ENCODE measurements at places on chromosomes 7 and 10.

GRCh38 chr10:68756766-68757165 is 35.7 kb downstream of the CCAR1 start:
- no peak for DNase-seq

DNA sequence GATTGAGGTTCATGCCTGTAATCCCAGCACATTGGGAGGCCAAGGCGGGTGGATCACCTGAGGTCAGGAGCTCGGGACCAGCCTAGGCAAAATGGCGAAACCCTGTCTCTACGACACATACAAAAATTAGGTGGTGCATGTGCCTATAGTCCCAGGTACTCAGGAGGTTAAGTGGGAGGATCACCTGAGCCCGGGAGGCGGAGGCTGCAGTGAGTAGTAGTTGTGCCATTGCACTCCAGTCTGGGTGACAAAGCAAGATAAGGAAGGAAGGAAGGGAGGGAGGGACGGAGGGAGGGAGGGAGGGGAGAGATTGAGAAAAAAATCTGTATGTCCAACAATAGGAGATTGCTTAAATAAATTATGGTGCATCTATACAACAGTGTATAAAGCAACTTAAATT is 13.2 kb downstream of the TLL2 start:
- no peak for DNase-seq

DNA sequence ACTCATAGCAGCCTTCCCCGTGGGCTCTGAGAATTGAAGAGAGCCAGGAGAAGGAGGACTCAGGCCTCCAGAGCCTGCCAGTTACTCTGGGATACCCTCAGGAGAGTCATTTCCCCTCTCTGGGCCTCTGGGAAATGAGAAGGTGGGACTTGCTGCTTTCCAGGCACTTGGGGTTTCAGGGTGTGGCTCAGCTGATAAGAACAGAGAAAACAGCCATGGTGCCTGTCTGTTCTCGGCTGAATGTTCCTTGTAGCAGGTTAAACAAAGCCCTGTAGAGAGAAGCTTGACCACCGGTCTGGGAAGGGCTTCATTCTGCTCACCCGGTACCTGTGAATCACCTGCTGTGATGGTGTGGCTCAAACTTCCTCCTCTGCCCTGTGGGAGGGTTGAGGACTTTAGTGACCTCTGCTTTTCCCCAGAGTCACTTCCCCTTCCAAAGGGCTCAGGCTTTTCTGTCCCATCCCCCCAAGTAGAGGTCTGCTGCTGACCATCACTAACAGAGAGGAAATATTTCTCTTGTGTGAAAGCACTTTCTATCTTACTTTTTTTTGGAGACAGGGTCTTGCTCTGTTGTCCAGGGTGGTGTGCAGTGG is 212.4 kb upstream of the GALNT17 start:
- DNase-seq = no peak

DNA sequence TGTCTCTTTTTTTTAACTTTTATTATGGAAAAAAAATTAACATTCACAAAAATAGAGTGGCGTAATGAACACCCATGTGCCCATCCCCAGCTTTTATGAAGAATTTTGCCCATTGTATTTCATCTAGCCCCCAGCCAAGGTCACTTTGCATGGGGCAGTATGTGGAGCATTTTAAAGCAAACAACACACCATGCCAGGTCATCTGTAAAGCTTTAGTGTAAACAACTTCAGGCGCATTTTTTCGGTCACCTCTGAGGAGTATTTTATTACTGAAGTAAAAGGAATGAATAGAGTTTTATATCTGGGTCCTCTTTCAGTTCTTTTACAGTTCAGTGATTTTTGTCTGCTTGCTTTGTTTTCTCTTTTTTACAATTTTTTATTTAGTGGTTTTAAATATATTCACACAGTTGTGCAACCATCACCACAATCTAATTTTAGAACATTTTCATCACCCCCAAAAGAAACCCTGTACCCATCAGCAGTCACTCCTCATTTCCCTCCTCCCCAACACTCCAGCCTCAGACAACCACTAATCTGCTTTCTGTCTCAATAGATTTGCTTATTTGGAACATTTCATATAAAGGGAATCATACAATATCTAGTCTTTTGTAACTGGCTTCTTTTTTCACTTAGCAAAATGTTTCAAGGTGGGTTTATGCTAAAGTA is 87.9 kb downstream of the SLC37A3 start:
- DNase-seq = no peak

- no peak for DNase-seq
These were observed 158.0 kb downstream of the KCND2 start for GRCh38 chr7:120431016-120431415.

GRCh38 chr10:114166043-114166442 is 8.0 kb downstream of the CCDC186 start:
- no peak for DNase-seq

DNA sequence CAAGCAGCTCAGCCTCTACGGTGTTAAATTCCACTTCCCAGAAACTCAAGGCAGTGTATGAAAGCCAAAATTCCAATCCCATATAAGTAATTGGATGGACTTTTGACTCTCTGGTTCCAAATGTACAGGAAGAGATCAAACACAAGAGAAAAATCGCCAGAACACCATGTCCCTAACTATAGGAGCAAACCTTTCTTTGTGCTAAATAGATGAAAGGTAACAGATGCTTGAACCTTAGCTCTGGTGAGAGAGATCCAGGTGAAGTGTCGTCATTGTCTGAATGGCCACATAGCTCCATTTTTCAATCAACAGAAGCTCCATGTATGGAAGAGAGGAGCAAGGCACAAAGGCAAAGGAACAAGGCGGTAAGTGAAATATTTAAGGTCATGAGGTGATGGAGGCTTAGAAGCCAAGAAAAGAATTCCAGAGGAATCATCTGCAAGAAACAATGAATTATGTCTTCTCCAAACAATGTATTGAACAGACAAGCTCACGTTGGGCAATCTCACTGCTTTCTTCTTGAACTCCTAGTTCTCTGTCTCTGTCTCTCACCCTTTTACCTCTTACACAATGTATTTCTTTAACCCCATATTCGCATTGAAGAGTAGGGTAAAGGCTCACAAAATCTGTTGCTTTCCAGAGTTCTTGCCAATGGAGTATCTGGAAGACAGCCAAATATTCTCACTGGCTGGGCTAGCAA is 585.1 kb downstream of the GATA3 start:
- DNase-seq = no peak

- no peak for DNase-seq
These were observed 406.2 kb upstream of the LRRTM3 start for GRCh38 chr10:66519616-66520015.

DNA sequence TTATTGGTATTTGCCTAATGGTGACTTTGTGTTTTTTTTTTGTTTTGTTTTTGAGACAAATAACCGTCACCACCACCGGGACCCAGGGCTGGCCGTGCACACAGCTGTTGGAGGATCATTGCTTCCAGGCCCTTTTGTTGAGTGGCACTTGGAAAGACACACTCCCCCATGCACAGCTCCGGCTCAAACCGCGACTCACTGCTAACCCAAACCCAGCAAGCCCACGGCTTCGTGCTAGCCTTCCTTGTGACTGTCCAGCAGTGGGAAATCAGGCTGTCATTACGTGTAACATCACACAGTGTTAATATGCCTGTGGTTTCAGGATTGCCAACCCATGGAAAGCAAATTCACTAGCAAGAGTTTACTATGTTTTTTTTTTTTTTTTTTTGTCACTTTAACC is 17.4 kb downstream of the BNIP3 start:
- DNase-seq = no peak

- no peak for DNase-seq
These were observed 580 bp upstream of the ASB10 start for GRCh38 chr7:151187409-151188251.

DNA sequence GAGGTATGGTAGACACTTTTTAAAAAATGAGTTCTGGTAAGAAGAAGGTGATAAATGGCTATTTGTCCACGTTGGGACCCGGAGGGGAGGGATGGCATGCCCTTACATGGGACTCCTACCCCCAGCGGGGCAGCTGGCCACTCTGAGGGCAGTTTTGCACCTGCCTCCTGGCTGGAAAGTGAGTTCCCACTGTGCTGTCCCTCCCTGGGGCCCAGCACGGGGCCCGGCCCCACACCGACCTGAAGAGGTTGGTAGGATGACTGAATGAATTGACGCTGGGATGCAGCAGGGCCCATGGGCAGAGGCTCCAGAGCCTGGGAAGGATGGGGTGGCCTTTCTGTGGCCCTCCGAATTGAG is 601 bp upstream of the AEBP1 start:
- DNase-seq = no peak

GRCh38 chr10:19518632-19519031 is 297.6 kb upstream of the PLXDC2 start:
- peak; percentile 28 for DNase-seq

DNA sequence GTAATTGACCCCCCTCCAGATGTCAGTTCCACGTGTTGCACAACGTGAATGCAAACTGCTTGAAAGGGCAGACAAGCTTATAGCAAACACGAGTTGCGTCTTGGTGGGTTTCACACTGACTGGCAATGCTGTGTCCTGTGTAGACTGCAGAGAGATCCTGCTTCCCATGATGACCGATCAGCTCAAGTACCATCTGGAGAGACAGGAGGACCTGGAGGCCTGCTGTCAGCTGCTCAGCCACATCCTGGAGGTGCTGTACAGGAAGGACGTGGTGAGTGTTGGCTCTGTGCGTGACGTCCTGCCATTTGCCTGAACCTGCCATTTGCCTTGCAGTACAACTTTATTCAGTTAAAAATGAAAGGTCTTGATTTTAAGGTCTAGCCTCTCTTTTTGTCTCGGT is 71.1 kb downstream of the INSYN2A start:
- DNase-seq = no peak

DNA sequence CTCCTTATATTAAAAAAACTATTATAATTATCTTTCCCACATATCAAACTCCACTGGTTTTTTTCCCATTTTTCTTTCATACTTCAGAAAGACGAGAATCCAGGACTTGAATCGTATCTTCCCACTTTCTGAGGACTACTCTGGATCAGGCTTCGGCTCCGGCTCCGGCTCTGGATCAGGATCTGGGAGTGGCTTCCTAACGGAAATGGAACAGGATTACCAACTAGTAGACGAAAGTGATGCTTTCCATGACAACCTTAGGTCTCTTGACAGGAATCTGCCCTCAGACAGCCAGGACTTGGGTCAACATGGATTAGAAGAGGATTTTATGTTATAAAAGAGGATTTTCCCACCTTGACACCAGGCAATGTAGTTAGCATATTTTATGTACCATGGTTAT is 15.9 kb downstream of the SRGN start:
- no peak for DNase-seq

- no peak for DNase-seq
These were observed 155.2 kb upstream of the NRP1 start for GRCh38 chr10:33489501-33490176.

Data from mammary epithelial cell (primary cell).